Stimulated activated CD4-positive, alpha-beta T cell treated with anti-CD3 and anti-CD28 coated beads, Interleukin-1b, Interleukin-23, amount 100 ng/mL, for 1 hour (primary cell): ENCODE measurements at places on chromosomes 7 and 10.

GRCh38 chr7:130371046-130371445 is 9.2 kb upstream of the CPA1 start:
- DNase-seq = no peak

DNA sequence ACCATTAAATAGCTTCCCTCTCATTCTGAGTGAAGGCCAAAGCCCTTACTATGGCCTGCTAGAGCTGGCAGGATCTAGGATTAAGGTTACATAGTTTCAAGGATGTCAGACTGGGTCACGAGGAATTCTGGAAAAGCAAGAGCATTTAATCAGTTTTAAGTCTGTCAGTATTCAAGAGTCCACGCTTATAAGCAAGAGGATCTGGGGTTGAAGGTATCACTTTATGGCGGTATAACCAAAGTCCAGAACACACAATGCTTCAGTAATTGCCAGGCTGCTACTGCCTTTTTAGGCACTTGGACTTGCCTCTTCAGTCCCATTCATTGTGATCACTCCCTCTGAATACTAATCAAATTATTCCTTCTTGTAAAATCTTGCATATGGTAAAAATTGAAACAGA is 101.0 kb downstream of the HBP1 start:
- DNase-seq = no peak

DNA sequence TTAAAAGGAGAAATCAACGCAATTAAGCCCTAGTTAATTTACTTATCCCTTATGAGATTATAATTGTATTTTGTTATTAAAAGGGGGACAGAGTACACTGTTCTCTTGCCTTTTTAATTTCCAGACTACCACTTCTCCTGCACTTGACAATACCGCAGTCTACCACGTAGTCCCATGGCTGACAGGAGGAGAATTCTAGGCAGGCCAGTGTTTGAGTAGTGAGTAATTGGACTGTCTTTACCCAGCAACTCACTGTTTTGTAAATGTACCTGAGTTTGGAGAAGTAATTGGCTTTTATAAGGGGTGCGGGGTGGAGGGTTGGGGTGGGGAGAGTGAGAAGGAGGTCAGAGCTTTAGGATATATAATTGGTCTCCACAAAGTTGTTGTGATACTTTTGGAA is 85.4 kb downstream of the CFTR start:
- DNase-seq = no peak

DNA sequence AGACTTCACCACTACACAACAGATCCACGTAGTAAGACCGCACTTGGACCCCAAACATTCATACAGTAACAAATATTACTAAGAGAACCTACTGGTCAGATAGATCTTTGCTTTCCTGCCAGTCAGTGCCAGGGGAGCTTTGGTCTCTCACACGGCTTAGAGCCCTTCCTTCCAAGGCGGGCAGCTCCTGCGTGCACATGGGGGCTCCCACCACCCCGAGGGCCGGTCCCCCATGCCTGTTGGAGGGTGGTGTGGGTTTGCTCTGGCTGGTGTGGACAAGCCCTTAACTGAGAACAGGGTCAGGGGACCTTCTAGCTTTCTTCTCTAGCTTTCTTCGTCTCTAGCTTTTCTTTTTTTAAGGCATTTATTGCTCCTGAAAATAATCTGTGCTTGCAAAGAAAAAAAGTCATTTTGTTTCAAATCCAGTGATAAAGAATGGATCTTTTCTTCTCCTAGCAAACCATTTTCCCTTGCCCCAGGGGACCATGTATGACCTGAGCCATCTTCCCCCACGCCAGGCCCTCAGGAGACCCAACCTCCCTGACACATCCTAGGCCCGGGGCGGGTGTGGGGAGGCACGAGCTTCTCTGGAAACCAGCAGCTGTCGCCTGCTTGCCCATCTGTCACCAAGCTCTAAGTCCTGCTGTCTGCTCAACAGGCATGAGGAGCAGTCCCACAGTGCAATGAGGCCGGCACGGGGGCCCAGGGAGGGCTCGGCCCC is 591.1 kb downstream of the PTPRN2 start:
- DNase-seq = no peak
